ENCODE measurements at places on chromosomes 16 and 17.

- DNase-seq = no peak
Measured at GRCh38 chr17:48095611-48096010, 5.7 kb downstream of the CBX1 start.

GRCh38 chr17:74240618-74241205, 27.3 kb downstream of the TTYH2 start:
- peak; percentile 76 for DNase-seq

GRCh38 chr16:70700101-70701020, 14.5 kb upstream of the MTSS2 start:
- DNase-seq = no peak

DNA sequence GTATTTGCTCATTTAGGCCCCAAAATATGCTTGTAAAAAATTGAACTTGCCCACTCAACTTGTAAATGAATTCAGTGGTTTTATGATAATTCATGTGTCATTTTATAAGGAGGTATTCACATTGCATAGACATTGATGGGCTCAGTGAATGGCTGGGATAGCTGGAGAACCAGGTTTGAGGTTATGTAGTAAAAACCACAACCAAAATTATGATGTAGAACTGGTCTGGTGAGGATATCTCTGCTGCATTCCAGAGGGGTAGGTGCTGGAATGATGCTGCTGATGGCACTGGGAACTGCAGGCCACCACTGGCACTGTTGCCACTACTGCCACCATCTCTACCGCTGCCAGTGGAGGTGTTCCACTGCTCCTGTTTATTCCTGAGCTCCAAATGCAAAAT, 21.5 kb upstream of the RABEP1 start:
- no peak for DNase-seq

GRCh38 chr17:22669721-22670120, 977.4 kb downstream of the KCNJ18 start:
- no peak for DNase-seq

- DNase-seq = peak; percentile 55
Measured at GRCh38 chr17:692116-692515, 22.5 kb downstream of the VPS53 start.

Measured in fibroblast of skin of left biceps (primary cell).